Sciatic nerve (tissue), 2 donors: ENCODE measurements at places on chromosomes 11 and 22. TPM values are rescaled to one million over a fixed set of nuclear protein-coding genes. Genes with fewer than 3 reads are reported as not detected.

Gene TST
- total RNA-seq = 20.6 TPM

Gene TMEM132A
- 34.2 TPM for total RNA-seq

Gene COMMD9
- 35.8 TPM for total RNA-seq

Gene TOMM22
- 35.3 TPM for total RNA-seq

Gene ARHGAP42
- total RNA-seq = 120 TPM

Gene TXNRD2
- 33.9 TPM for total RNA-seq

Gene POU2AF2
- 0.80 TPM for total RNA-seq

Gene SMCO4
- 12.3 TPM for total RNA-seq

Gene C11orf65
- 1.7 TPM for total RNA-seq

Gene POTEH
- total RNA-seq = not detected

Gene TCIRG1
- 128 TPM for total RNA-seq

Gene APOBEC3A
- 9.3 TPM for total RNA-seq

Gene ARVCF
- 59.4 TPM for total RNA-seq

Gene RGL4
- 1.2 TPM for total RNA-seq

Gene ACER3
- total RNA-seq = 56.7 TPM

Gene ZNF70
- 11.2 TPM for total RNA-seq

Gene OR52N2
- total RNA-seq = not detected

Gene PNPLA3
- 7.8 TPM for total RNA-seq

Gene SMIM35
- total RNA-seq = not detected

Gene HEPN1
- not detected for total RNA-seq

Gene FAM181B
- 3.7 TPM for total RNA-seq

Gene TRMU
- 34.1 TPM for total RNA-seq

Gene MRGPRF
- total RNA-seq = 39.5 TPM

Gene TRPM5
- not detected for total RNA-seq

Gene C11orf86
- total RNA-seq = not detected

Gene CDON
- total RNA-seq = 29.4 TPM

Gene SUSD2
- total RNA-seq = 4.1 TPM

Gene MEI1
- total RNA-seq = 2.9 TPM

Gene BTG4
- total RNA-seq = not detected

Gene CHRDL2
- total RNA-seq = 0.89 TPM

Gene PGA5
- not detected for total RNA-seq

Gene HTATIP2
- total RNA-seq = 26.5 TPM

Gene FOLH1
- total RNA-seq = 32.5 TPM

Gene SLC22A12
- not detected for total RNA-seq

Gene HEPHL1
- total RNA-seq = not detected

Gene CDC45
- not detected for total RNA-seq

Gene MYH9
- total RNA-seq = 973 TPM

Gene LRRN4CL
- 28.4 TPM for total RNA-seq

Gene EEF1G
- total RNA-seq = 811 TPM

Gene MFRP
- not detected for total RNA-seq

Gene MRGPRX4
- total RNA-seq = not detected

Gene TRIM22
- total RNA-seq = 86.7 TPM

Gene SCO2
- total RNA-seq = 1.9 TPM

Gene GAS2L1
- total RNA-seq = 31.8 TPM

Gene ESAM
- 61.0 TPM for total RNA-seq

Gene SH3BP1
- total RNA-seq = 10.3 TPM

Gene MMP12
- total RNA-seq = 0.22 TPM
